Activated CD4-positive, alpha-beta T cell treated with anti-CD3 and anti-CD28 coated beads, Interleukin-2, amount 10 ng/mL, durations not matched to agents 24 days and 14 days (primary cell): ENCODE measurements at places on chromosomes 3 and 15. TPM values are rescaled to one million over a fixed set of nuclear protein-coding genes. Genes with fewer than 3 reads are reported as not detected.

The PTH1R gene
- total RNA-seq, result not detected in 2 replicates

The GOLGA8R gene
- total RNA-seq, result 1.3 and 1.5 TPM in 2 replicates

The ANKRD34C gene
- not detected in 2 replicates for total RNA-seq

The WWTR1 gene
- total RNA-seq, result 0.31 and 0.75 TPM in 2 replicates

The WDR76 gene
- total RNA-seq, result 76.6 and 80.4 TPM in 2 replicates

The COLQ gene
- 1.7 TPM in 2 replicates for total RNA-seq

GRCh38 chr15:68375191-68375631 lies 56.8 kb downstream of the ITGA11 start:
- peak; percentile 47 for DNase-seq

DNA sequence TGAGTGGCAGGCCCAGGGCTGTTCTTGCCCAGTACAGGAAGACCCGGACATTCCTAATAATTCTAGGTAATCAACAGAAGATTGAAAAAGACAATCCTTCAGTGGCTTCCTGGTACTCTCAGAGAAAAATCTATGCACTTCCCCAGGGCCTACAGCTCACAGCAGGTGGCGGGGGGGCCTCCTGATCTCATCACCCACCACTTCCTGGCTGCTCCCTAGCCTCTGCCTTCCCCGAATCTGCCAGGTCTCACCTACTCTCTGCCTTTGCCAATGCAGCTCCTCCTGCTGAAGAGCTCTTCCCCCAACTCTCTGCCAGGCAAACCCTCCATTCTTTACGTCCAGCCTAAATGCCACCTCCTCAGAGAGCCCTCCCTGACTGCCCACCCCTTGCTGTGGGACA lies 37.5 kb downstream of the EHD4 start:
- peak; percentile 92 for DNase-seq

DNA sequence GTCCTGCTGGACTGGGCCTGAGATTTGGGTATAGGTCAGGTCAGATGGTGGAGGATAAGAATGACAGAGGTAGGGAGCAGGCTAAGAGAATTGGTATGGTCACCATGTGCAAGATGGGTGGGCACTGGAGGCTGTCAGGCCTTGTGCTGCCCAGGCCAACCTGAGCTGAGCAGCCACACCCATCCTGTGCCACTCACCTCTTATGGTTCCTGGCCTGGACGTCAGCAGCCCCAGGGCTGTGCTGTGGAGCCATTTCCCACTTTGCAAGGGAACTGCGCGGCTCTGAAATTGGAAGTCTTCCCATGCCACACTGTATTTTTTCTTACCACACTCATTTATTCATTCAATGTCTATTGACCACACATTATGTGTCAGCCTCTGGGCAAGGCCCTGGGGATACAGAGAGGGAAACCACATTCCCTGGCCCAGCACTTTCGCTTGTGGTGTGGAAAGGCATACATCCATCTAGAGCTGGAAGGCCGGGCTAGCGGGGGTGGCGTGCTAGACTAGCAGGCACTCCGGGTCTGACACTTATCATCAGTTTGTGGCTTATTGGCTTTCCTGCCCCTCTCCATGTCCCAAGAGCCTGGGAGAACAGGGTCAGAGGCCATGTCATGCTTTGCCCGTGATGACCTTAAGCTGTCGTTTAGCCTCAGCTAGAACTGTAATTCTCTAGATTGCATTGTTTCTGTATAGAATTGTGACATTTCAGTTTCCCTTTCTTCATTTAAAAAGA lies 51.1 kb upstream of the POLG start:
- DNase-seq, result no peak
